ENCODE measurements at places on chromosomes 5 and 9.

GRCh38 chr5:151058891-151059489, 21.8 kb downstream of the TNIP1 start:
- no peak for DNase-seq

DNA sequence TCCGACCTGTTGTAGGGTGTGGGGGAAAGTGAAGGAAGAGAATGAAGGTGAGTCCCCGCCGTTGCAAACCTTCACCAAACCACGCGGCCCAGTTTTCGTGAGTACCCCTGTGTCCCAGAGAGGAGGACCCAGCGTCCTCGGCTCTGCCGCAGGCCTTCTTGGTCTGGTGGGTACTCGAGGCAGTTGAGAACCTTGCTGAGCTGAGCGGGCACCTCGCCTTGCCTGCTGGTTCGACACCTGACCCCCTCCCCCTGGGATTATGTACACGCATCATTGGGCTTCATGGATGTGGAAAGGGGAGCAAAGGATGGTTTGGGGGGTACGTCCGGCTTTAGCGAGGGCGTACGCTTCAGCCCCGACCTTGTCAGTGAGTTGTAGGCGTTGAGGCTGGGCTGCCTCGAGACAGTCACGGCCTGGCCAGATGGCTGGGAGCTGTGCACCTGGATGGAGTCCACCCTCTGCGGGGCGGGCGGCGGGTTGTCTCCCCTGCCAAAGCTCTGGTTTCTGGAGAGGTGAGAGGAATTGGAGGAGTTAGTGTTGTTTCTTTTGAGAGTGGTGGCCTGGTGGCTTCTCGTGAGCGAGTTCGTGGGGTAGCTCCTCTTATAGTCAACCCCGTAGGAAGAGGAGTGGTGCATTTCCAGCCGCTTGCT, 128.1 kb downstream of the SEMA6A start:
- no peak for DNase-seq

- DNase-seq, result no peak
These were observed 531.9 kb upstream of the CHD1 start for GRCh38 chr5:99460701-99461100.

GRCh38 chr9:11701706-11702105, 991.5 kb upstream of the TYRP1 start:
- DNase-seq, result no peak

DNA sequence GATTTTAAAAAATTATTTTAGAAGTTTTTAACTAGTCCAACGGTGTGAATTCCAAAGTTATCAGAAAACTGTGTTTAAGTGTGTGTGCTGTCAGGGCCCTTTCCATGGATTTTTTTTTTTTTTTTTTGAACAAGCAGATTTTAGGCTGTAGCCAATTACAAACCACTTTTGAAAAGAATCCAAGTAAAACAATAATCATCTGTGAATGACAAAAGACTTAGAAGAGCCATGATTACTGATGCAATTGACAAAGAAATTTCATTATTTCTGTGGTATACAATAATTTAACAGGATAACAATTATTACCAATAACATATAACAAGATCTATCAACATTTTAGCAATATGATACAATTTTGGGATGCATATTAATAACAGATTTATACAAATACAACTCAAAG, 16.2 kb upstream of the PAIP1 start:
- no peak for DNase-seq

- no peak for DNase-seq
These were observed 84.2 kb downstream of the ARL15 start for GRCh38 chr5:54226215-54226614.

GRCh38 chr5:163757344-163757743, 251.9 kb downstream of the MAT2B start:
- DNase-seq, result no peak

GRCh38 chr5:79842991-79843390, 148.1 kb downstream of the MTX3 start:
- no peak for DNase-seq

- DNase-seq, result no peak
These were observed 71.0 kb upstream of the MOCS2 start for GRCh38 chr5:53180538-53180937.

DNA sequence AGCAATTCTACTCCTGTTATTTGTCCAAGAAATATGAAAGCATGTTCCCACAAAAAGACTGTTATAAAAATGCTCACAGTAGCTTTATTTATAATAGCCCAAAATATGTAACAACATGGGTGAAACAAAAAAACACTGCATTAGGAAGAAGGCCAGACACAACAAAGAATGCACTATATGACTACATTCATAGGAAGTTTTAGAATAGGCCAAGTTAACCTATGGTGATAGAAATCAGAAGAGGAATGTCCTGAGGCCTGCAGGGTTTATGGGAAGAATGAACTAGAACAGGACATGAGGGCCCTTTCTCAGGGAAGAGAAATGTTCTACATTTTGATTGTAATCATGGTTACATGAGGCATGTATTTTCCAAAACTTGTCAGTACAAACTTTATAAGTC, 24.7 kb upstream of the TAS2R1 start:
- no peak for DNase-seq

DNA sequence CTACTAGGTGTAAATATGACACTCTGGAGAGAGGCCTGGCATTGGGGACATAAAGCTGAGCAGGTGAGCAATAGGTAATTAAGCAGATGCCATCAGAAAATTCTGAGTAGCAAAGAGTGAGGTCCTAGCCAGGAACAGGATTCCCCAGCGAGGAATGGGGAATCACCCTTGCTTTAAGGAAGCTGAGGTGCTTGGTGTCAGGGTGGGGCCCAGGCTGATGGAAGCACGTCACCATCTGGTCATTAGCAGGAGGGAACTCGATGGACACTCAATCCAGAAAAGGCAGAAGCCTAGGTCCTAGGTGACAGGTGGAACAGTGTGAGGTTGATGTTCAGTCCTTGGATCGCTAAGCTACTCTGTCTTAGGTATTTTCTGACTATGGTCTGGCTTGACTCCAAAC, 562.7 kb upstream of the DAP start:
- no peak for DNase-seq

DNA sequence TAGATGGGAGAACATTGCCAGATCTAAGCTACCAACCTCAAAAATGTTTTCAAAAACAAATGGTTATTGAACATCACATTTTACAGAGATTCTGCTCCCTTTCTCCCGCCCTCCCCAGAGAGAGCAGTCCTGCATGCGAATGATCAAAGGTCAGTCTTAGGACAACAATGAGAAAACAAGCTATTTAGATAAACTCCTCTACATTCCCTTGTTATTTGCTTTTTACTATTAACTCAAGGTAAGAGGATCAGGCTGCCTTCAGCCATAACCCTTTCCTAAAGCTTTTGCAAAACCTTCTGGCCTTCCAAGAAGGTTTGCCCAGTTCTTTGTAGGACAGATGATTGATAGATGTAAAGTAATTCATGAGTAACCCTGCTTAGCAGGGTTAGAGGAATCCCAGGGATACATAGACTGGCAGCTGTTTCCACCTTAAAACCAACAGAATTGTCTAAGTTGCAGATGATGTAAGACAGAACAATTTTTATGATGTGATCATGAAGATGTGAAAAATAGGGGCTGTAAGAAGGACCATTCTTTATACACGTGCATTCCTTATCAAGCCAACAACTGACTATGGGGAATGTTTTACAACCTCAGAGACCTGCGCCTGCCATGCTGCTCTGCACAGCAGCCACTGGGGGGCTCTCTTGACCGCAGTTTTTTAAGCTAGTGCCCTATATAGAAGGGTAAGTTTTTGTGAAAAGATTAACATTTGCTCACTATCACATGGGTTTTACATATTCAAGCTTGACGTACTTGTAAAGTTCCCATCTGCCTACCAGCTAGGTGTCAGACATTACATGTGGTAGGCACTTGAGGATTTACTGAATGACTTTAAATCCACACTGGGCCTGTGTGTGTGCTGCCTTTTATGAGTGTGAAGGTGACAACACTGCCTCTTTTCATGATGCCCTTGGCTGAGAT, 2.3 kb upstream of the ZNF782 start:
- DNase-seq, result peak; percentile 84

DNA sequence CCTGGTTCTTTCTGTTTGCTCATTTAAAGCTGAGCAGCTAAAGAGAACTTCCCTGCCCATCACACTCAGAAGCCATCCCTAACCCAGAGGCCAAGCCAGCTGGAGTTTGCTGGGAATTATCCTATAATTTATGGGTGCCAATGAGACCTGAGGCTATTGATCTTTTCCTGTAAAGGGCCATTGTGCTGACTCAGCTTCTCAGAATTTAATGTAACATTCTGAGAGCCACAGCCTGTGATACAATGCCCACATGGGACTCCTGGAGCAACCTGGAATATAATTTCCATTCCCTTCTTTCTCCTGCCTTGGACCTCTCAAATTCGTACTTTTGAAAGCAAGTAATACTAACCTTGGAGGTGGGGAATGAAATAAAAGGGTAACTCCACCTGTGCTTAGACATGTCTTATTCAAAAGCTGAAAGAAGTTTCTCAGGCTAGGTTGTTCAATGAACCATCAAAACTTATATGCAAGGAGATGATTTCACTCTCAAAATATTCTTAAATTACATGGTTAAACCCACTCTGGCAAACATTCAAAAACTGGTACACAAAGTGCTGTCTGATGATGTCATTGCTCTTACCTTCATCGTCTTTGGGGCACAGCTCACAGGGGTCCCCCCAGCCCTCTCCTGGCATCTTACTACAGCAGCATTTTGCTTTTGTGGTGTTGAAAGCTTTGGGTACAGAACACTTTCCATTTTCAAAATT, 206.7 kb downstream of the SLC12A2 start:
- no peak for DNase-seq

DNA sequence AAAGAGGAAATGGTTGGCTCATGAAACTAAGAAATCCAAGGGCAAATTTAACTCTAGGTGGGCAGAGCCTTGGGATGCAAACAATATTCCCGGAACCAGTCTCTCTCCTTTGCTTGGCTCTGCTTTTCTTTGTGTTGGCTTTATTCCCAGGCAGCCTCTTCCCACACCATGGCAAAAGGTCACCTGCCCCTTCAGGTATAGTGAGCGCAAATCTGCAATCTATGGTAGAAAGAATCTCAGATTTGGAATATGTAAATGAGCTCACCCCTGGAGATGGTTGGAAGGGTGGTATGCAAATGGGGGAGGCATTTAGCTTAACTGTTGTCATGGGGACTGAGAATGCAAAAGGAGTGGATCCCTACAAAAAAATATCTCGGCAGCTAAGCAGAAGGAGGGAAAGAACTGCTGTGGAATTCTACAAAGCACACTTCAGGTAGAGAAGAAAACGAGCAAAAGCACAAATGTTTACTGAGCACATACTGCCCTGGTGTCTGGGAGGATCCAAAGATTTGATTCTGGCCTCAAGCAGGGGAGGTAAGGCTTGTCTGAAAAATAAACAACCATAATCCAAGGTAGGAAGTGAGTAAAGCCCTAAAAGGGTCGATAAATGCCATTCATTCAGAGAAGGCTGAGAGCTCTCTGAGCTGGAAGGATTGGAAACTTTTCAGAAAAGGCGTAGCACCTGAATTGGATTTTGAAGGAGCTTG, 139.7 kb downstream of the TLE1 start:
- peak; percentile 64 for DNase-seq

GRCh38 chr9:82038897-82039296, 50.3 kb downstream of the SPATA31D1 start:
- DNase-seq, result no peak

GRCh38 chr5:180909782-180910181, 10.8 kb downstream of the BTNL8 start:
- no peak for DNase-seq

DNA sequence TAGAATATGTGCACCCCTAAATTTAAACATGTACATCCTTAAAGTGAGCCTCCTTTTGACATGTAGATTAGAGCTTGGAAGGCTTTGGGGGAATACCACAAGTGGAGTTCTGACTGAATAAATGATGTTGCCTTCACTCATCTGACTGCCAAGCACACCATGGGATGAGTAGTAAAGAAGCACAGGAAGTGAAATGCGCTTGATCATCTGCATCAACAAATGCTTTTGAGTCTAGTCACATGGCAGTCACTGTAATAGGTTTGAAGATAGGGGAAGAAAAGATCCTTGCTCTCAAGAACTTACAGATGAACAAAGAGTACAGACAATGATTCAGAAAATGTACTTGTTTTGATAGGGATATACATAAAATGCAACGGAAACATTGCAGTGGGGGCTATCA, 62.0 kb upstream of the STARD4 start:
- no peak for DNase-seq

DNA sequence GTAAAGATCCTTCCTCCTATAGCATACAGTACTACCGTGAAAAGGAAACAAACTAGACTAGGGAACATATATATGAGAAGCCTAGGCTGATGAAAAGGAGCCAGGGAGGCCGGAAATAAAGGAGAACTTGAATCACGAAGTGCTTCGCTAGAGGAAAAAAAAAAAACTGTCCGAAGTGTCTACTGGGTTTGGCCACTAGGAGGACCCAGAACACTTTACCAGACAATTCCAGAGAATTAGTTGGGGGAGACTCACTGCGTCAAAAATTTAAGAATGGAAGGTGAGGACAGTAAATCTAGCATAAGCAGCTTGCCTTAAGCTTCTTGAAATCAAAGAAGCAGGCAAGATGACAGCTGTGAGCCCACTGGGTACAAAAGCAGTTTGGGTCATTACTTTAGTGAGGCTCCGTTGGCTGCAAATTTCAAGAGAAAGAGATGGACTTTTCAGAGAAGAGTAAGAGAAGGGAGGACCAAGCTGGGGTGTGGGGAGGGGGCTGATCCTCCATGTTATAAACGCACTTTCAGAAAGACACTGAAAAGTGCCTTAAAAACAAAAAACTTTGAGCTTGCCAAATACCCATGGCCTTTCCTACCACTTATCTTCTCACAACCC, 47.4 kb downstream of the P4HA2 start:
- DNase-seq, result peak; percentile 18

- DNase-seq, result no peak
These were observed 3.0 kb downstream of the N4BP3 start for GRCh38 chr5:178116143-178116885.

- DNase-seq, result no peak
These were observed 64.3 kb downstream of the GRIN3A start for GRCh38 chr9:101674165-101674564.

- no peak for DNase-seq
These were observed 43.4 kb upstream of the PLPP6 start for GRCh38 chr9:4618700-4619099.

GRCh38 chr9:137492464-137493363, 33.6 kb upstream of the NSMF start:
- no peak for DNase-seq

DNA sequence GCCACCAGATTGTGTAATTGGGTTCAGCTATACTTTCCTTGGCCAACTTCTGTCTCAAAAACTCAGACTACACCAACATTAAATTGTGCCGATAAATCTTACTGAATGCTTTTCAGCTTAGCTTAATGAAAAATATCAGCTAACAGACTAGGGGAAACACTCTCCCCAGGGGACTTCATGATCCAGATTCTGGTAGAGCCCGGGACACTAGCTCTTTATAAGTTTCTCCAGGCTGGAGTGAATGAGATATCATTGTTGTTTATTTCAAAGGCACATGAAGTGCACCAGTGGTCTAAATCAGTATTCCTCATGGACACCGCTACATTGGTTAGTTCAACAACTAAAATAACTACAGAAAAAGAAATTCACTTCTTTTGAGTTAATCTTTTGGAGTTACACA, 10.5 kb upstream of the LHFPL2 start:
- DNase-seq, result no peak

DNA sequence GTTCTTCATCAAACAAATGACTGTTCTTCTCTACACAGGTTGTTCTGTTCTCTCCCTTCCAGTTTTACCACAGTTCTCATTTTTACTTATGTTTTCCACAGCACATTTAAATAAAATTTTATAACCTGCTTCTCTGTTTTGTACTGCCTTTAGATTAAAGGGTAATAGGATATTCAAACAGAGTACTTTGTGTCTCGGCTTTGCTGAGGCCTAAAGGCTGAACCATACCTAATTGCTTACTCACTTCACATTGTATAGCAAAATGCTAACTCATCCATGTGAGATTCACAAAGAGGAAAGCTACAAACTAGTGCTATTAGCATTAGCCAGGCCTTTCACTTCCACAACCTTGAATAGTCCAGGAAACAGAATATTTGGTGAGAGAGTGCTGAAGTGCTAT, 200.3 kb downstream of the TRPM3 start:
- DNase-seq, result no peak

Data from HepG2 (cell line).